LHCN-M2 (cell line): ENCODE measurements at places on chromosomes 5 and 9. TPM values are rescaled to one million over a fixed set of nuclear protein-coding genes. Genes with fewer than 3 reads are reported as not detected.

DNA sequence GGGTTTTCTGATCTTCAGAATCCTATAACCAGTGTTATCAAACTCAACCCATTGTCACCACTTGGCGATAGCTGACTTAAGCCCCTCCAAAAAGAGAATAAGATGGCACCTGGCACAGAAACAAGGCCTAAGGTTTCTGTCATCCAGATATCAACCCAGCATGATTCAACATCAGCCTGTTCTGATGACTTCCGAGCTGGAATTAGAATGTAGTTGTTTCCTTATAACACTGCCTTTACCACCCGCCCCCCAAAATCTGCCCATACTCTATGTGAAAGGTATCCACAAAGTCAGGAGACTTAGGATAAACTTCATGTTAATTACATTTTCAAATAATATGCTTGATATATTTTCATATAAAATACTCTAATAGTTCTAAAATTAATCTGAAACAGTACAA is 5.2 kb downstream of the KLF9 start:
- DNase-seq, result peak; percentile 32

Gene OTULIN
- total RNA-seq, result 30.5 and 37.8 TPM in 2 replicates

DNA sequence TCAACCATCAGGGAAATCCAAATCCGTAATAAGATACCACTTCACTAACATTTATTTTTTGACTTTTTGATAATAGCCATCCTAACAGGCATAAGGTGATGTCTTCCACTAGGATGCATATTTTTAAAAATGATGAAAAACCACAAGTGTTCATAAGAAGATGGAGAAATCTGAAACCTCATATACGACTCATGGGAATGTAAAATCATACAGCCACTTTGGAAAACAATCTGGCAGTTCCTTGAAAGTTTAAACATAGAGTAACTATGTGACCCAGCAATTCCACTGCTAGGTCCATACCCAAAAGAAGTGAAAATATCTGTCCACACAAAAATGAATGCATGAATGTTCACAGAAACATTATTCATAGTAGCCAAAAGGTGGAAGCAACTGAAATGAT is 431.0 kb downstream of the ENC1 start:
- DNase-seq, result peak; percentile 60

DNA sequence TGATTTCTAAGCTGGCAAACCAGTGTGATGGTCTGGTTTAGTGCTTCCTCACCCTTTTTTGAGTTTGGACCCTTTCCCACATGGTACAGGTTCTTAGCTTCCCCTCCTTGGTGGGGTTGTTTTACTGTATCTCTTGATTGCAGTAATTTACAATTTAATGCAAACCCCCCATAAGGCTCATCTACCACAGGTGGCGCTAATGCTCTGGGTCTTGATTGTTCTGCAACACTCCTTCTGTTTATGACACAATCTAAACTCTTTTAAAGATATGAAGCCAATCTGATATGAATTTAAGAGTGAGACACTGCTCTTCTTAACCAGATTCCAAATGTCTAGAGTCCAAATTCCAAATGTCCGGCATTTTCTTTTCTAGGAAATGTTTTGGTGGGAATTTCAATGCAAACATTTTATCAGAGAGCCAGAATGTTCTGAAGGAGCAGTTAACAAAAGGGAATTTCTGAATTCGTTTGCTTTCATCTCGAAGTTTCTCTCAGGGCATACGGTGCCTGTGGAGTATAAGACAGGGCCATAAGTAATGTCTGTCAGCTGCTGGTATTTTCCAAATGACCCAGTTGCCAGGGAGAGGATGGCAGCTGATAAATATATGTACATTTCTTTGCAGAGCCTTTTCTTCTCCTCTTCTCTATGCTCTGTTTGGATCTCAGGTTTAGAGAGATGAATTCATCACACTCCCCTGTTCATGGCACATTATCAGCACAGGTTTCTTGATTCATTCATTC is 246.8 kb downstream of the ARHGAP26 start:
- peak; percentile 69 for DNase-seq

Gene PRRC2B
- 58.5 and 63.5 TPM in 2 replicates for total RNA-seq

DNA sequence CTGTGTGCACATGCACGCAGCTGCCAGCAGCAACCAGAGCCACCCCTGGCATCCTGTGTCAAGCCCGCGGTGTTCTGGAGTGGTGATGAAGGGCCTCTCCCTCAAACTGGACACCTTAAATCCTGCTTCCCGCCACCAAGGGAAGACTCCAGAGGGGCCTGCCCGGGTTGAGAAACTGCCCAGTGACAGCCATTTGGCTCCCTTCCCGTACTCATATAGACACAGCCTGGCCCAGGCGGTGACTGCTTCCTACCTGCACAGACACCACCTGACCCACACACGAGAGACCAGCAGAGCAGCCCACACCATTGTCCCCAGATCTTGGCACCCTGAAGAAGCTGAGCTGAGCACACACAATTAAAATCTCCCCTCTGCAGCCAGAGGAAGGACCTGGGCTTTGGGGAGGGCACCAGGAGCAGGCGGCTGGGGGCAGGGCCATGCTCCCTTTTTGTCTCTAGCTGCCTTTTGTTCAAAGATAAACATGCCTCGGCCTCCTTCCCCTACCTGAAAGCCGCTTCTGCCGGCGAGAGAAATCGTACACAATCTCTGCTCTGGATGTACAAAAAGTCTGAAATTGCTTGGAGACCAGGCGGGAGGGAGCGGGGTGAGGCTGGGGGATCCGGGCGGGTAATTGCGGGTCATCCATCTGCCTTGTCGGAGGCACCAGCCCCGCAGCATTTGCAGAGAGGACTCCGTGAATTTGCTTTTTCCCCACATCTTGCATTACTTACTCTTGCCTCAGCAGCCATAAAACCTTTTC is 78.4 kb downstream of the TSPAN17 start:
- no peak for DNase-seq

Gene PTGS1
- total RNA-seq, result 1.7 TPM in 2 replicates
